ENCODE measurements at places on chromosomes 13 and 19.

- DNase-seq = no peak
Observed at GRCh38 chr19:53898636-53899341, 10.3 kb upstream of the CACNG7 start.

GRCh38 chr19:39830847-39831246, 3.1 kb downstream of the DYRK1B start:
- no peak for DNase-seq

DNA sequence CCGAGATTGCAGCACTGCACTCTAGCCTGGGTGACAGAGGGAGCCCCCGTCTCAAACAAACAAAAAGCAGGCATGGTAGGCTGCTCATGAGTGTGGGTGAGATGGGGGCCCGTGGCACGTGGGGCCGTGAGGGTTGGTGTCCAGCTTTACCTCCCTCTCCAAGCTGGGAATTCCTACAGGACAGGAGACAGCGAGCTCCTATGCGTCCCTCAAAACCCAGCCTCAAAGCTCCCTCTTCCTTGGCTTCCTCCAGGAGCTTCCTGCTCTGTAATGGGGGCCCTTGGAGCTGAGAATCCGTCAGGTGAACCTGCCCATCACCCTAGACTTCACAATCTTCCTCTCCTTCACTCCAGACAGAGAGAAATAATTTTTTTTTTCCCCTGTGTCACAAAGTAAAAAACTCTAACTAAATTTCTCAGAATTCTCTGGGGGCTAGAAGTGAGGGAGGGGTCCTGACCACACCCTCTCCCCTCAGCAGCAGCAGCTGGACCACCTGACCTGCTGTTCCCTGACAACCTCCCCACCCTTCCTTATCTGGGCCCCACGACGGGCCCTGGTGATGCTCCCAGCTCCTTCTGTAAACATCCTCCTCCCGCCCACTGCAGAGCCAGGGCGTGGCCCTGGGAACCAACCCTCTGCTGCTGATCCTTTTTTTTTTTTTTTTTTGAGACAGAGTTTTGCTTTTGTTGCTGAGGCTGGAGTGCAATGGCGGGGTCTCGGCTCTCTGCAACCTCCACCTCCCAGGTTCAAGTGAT, 22.1 kb upstream of the WDR18 start:
- DNase-seq = no peak

GRCh38 chr13:51096131-51096530, 14.9 kb downstream of the C13orf42 start:
- no peak for DNase-seq

DNA sequence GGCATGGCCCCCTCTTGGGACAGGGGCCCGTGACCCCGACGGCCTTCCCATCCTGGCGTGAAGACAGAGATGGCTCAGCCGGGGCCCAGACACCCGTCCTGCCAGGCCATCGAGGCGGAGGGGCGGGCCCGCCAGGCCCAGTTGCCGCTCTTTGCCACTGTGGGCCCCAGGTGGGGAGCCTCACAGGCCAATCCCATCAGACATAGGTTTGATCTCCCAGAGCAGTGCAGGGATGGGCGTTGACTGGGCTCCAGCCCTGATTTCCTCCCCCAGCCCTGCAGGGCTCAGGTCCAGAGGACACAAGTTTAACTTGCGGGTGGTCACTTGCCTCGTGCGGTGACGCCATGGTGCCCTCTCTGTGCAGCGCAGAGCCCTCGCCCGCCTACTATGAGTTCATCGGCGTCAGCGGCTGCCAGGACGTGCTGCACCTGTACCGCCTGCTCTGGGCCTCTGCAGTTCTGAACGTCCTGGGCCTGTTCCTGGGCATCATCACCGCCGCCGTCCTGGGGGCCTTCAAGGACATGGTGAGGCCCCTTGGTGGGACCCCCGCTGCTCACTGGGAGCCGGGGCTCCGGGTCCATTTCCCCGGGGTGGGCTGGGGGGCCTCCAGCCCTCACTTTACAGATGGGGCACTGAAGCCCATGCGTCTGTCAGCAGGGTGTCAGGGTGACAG, 42.4 kb downstream of the TMEM255B start:
- no peak for DNase-seq

GRCh38 chr19:40616178-40616577, 15.0 kb downstream of the LTBP4 start:
- DNase-seq = no peak

- no peak for DNase-seq
Observed at GRCh38 chr19:54673222-54673621, 10.4 kb downstream of the LILRB4 start.

Data from stimulated activated CD4-positive, alpha-beta T cell treated with anti-CD3 and anti-CD28 coated beads, Interleukin-12 subunit alpha, Interleukin-12 subunit beta, amount 100 ng/mL, for 24 hours (primary cell).